Stimulated activated CD4-positive, alpha-beta T cell treated with anti-CD3 and anti-CD28 coated beads, Interleukin-1b, Interleukin-23, amount 100 ng/mL, for 1 hour (primary cell): ENCODE measurements at places on chromosomes 2 and 18.

GRCh38 chr2:216727346-216728122 is 32.2 kb upstream of the IGFBP5 start:
- DNase-seq: no peak

DNA sequence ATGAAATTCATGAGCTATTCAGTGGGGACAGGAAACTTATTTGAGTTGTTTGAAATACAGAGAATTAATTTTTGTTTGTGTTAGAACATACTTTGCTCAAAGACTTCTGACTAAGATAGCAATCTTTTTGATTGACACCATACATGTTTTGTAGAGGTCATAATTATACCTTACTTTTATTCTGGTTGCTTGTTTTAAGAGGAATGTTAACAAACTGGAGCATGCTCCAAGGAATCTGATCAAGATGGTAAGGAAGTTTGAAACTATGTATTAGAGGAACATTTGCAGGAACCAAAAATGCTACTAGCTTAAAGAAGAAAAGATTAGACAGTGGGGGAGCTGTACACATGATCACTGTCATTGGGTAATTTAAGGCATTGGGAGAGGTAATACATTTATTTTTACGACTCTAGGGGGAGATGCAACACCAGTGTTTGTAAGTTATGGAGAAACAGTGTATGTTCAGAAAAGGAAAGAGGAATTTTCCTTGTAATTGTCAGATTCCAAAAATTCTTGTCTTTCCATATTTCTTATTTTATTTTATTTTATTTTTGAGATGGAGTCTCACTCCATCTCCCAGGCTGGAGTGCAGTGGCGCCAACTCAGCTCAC is 8.0 kb downstream of the AGFG1 start:
- DNase-seq: no peak

DNA sequence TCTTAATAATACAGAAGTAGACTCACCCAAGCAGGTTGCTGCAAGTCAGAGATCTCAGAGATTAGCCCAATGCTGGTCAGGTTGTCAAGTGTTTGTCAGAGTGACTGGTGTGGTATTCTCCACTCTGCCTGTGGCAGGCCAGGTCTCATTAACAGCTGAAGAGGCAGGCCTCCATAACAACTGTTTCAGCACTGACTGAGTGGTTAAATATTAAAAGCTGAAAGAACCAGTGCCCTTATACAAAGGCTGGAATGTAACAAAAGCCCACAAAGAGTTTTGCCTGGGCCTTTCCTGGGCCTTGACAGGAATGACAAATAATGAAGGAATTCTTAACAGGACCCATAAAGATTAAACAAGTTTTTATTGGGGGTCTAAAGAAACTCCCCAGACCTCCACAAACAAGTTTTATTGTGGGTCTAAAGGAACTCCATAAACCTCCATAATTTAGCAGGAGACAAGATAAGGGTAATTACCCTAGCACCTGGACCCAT is 26.8 kb downstream of the SULT1C2 start:
- DNase-seq: no peak

- DNase-seq: no peak
These were observed 71.4 kb upstream of the CELF4 start for GRCh38 chr18:37636831-37637477.

- DNase-seq: no peak
These were observed 180.6 kb upstream of the GLI2 start for GRCh38 chr2:120555092-120555491.

DNA sequence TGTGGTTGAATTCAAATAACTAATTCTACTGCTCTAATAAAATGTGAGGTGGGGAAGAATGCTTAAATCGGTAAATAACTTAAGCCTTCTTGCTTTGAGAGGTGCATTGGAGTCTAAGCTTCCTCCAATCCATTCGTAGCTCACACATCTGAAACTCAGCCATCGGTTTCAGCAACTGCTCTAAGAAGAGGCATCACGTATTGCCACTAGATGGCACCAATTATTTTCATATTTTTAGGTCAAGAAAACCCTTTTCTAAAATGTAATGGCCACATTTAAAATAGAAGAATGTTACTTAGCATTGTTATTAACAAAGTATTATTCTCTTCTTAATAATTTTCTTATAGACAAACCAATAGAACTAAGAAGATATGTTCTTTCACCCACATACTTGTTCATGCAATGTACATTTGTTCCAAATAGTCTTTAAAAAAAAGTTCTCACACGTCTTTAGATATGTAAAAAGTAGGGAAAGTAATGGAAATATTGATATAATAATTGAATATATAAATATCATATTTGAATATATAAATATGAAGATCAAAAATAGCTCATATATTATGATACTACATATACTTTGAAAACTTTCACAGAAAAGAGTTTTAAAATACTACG is 229.8 kb downstream of the CCDC178 start:
- DNase-seq: no peak

- DNase-seq: peak; percentile 36
These were observed 4.7 kb downstream of the CAPG start for GRCh38 chr2:85405201-85406059.

GRCh38 chr18:63106727-63107126 is 212.8 kb downstream of the BCL2 start:
- DNase-seq: no peak

DNA sequence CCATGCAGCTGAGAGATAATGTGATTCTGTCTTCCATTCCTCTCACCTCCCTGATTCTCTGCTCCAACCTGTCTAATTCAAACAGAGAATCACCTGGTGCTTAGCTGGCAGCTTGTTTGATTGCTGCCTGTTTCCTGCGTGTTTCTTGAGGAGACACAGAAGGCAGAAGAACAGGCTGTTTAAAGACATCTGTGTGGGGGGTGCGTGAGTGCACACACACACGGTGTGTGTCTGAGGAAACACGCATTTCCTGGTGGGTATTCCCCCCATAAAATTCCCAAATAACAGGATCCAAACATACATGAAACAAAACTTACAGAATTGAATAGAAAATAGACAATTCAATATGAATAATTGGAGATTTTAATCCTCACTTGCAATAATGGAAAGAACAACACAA is 29.3 kb upstream of the CRIM1 start:
- no peak for DNase-seq

GRCh38 chr2:143284087-143284675 is 155.0 kb downstream of the ARHGAP15 start:
- DNase-seq: no peak

- DNase-seq: no peak
These were observed 521.2 kb upstream of the FANCL start for GRCh38 chr2:58762176-58762781.

GRCh38 chr2:191739194-191739593 is 61.3 kb downstream of the NABP1 start:
- no peak for DNase-seq

GRCh38 chr2:68921646-68922045 is 31.0 kb downstream of the GKN2 start:
- no peak for DNase-seq

DNA sequence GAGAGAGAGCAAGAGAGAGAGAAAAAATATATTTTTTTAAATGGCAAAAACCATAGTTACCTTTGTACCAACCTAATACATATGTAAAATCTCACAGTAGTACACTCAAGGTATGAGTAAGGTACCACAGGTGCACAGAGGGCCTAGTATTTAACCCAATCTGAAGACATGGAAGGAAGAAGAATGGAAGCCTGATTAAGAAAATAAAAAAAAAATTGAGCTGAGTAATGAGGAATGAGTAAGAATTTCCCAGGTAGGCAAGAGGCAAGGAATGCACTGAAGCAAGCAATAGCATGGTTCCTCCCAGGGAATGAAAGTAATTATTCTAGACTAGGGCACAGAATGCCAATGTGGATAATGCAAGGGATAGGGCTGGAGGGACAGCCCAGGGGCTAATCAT is 294.2 kb downstream of the FIGN start:
- DNase-seq: no peak

DNA sequence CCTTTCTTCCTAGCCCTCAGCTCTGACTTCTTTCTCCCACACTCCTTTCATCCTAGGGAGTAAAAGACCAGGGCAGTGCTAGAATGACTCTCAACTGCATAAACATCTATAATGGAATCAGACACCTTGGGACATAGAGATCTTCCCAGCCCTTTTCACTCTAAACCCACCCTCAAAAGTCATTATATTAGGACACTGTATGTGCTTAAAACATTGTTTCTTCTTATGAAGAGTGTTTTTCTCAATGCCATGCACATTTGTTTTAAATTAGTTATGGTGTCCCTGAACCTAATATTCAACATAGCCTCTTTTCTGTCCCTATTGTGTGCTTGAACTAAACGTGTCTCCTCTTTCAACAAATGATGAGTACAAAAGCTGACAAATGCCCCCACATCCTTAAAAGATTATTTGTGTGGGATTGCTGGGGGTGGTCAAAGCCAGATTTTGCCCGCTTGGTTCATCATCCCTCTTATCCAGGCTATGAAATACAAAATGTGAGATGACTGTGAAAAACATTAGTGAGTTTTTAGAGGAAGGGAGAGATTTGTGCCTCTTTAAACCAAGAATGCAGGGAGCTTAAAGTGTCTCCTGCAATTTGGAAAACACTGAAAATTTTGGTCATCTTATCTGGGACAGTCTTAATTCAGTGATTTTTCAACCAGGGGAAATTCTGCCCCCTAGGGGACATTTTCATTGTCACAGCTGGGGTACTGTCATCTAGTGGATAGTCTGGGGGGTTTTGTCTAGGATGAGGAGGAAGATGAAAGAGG is 29.0 kb downstream of the SERPINB5 start:
- DNase-seq: no peak

DNA sequence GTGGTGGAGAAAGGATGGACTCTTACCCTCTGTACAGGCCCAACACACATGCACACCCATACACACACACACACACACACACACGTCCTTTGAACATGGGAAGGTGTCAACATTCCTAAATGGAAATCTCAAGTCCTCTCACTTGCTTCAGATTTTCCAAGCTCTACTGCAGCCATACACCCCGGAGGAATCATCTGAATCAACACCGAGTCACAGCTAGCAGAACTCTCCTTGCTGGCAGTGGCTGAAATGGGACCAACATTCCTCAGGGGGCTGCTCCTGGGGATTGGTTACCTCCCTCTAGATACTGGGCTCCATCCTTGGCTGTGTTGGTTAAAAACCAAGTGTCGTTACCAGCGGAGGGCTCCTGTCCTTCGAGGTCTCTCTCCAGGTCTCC is 112.7 kb downstream of the BCL11A start:
- DNase-seq: no peak

DNA sequence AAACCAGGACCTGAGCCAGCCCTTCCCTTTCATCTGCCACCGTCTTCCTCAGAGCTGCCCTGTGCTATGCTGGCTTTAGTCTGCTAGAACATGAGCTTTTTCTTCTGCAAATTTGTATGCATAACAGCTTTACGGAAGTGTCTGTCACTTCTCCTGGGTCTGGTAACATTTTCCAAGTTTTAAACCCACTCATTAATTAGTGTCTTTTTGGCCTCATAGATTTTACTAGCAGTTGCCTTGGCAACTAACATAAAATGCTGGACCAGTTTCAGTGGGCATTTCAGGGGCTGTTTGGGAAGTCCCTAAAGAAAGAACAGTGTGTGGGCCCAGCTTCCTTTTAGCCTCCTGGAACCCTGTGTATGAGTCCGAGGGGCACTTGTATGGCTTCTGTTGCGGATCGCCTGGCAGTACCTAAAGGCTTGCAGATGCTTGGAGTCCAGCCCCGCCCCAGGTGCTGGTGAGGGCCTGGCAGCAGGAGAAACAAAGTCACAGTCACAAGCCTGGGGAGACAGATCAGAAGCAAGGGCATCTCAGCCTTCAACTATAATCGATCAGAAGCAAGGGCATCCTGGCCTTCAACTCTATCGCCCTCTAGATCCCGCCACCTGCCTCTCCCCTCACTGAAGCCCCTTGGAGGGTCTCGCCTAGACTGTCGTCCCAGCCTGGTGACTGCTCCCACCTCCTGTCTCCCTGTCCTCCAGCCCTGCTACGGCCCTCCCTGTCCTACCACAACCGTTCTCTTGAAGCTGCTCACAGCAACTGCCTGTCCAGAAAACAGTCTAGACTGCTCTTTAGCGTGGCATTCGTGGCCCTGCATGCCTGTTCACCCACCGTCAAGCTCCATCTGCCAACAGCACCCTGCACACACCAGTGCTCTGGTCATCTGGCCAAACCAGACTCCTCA is 36.8 kb upstream of the MAPRE3 start:
- DNase-seq: no peak

- no peak for DNase-seq
These were observed 302.5 kb upstream of the ACVR2A start for GRCh38 chr2:147542351-147542750.

DNA sequence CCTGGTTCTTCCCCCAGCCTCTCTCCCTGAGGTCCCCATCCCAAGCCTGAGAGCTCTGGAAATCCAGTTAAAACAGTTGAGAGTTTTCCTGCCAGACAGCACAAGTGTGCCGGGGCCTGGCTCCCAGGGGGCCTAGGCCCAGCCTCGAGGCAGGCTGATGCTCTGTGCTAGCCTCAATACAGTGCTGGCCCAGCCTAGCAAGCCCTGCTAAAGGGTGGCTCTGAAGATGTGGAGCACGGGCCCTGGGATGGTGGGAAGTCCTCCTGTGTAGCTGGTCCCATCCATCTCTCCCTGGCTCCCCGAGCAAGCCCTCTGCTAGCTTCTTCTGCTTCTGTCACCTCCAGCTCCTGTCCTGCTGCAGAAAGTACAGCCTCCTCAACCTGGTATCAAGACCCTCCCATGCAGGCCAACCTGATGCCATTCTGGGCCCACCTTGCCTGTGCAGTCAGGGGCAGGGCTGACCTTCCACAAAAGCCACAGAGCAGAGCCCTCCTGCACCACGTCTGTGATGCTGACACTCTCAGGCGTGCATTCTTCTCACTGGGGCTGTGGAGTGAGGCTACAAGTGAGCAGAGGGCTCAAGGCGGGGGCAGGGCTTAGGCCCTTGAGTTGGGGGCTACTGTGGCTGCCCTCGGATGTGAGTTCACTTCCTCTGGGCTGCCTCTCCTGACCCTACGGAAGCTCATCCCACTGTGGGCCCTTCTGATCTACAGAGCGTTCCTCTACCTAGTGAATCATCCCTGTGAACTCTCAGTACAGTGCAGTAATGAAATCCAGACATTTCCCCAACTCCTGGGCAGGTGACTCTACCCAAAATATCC is 60.1 kb upstream of the LAPTM4A start:
- DNase-seq: no peak

- no peak for DNase-seq
These were observed 3.4 kb downstream of the SRBD1 start for GRCh38 chr2:45607701-45608100.

GRCh38 chr18:79855147-79855933 is 57.6 kb downstream of the KCNG2 start:
- no peak for DNase-seq

GRCh38 chr2:236712304-236712703 is 142.7 kb downstream of the ACKR3 start:
- no peak for DNase-seq

DNA sequence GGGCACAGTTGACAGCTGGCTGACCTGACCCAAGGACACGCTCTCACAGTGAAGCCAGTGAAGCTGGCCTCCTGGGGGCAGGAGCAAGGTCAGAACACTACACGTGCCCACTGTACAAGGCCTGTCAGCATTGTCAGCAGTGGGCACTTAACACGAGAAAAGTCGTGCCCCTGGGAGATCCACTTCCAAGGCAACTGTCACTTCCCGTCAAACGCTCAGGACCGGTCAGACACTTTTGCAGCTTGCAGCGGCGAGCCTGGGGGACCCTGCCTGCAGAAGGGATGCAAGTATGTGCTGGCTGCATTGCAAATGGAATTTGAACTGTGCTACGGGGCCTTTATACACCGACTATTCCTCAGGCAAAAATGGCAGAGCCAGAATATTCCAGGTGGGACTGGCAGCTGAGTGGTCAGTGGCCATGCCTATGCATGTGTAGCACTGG is 176.2 kb downstream of the BCL2 start:
- no peak for DNase-seq
